Hepatic stellate cell (primary cell): ENCODE measurements at places on chromosomes 12 and 14.

DNA sequence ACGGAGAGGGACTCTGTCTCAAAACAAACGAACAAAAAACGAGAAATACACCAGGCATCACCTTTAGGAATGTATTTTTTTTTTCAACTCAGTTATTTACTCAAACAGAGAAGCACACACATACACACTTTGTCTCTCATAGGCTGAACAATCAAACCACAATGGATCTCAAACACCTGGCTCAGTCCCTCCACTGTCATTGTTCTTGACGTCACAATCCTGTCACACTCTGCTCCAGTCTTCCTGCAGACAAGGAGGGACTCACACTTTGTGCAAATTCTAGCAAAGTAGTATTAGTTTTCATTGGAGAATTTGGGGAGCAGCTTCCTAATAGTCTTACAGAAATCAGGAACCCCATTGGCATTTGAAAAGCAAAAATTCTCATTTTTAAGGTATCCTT is 727.8 kb downstream of the BCL11B start:
- DNase-seq, result no peak

- no peak for DNase-seq
Measured at GRCh38 chr14:33934043-33934750, 16.7 kb downstream of the EGLN3 start.

- DNase-seq, result no peak
Measured at GRCh38 chr12:88251798-88252197, 109.7 kb downstream of the TMTC3 start.

DNA sequence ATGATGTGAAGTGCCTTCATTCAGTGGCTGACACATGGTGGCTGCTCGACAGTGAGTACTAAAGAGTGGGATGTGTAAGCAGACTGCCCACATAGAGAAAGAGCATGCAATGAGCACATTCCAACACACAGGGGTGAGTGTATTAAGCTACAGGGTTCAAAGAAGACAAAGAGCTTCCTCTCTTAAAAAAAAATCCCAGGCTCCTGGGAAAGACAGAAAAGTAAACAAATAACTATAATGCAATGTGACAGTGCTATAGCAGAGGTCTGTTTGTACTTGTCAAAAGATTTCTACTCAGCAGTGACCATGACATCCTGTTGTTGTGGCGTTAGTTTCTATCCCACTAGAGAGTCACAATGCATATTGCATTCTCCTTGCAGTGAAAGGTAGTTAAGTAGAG is 12.4 kb upstream of the PCNX1 start:
- DNase-seq, result no peak

DNA sequence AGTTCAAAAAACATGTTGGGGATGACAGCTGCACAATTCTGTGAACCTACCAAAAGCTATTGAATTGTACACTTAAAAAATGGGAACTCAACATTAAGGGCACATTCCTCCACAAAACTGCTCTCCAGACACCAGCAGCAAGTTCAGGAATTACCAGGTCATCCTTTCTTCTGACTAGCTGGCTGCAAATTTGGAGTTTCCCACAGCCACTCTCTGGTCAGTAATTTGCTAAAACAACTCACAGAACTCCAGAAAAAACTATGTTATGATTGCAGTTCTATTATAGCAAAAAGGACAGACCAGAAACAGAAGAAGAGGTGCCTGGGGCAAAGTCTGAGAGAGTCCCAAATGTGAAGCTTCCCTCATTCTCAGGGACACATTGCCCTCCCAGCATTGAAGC is 20.1 kb upstream of the PLEKHD1 start:
- peak; percentile 40 for DNase-seq

GRCh38 chr14:101719708-101720107 is 41.8 kb upstream of the PPP2R5C start:
- no peak for DNase-seq

GRCh38 chr14:95442633-95443021 is 73.8 kb downstream of the SYNE3 start:
- peak; percentile 94 for DNase-seq

DNA sequence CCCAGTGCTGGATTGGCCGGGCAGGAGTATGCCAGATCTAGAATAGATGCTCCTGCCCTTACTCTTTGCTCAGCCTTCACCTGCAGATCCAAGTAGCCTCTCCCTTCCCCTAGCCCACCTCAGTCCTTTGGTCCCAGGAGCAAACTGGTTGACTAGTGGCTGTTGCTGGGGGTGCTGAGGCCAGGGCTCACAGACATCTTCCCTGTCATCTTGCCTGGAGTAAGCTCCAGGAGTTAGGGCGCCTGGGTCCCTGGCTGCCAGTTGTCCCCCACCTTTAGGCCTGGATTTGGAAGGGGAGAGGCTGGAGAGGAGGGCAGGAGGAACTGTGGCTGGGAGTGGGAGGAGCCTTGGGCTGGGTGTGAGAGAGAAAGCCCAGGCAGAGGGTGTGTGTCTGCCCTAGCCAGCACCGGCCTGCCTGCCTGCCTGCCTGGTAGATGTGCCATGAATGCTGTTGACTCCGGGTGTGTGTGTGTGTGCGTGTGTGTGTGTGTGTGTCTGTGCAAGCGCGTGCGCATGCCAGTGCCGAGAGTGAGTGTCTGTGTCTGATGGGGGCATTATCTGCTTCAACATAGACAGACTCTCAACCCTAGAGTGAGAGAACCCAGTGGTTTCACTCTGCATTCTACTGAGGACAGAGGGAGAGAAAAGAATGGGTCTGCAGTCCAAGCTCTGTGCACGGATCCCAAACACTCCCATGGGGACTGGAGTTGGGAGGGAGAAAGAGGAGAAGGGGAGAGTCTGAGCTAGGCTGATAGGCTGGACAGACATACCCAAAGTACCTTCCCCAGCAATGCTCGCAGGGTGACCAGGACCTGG is 845 bp upstream of the RARG start:
- DNase-seq, result peak; percentile 79

DNA sequence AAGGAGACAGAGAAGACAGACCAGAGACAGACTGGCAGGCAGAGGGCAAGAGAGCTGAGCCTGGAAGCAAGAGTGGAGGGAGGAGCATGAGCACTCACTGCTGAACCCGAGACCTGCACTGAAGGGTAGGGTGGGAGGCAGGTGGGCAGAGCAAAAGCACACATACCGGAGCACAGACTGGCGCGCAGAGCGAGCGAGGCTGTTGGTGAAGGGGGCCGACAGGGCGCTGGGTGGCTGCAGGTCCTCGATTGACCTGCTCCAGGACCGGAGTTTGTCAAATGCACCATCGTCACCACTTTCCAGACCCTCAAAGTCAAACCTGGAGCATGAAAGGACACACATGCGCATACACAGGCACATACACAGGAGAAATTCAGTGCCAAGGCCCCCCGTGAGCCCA is 34.9 kb downstream of the PRPF40B start:
- DNase-seq, result no peak

DNA sequence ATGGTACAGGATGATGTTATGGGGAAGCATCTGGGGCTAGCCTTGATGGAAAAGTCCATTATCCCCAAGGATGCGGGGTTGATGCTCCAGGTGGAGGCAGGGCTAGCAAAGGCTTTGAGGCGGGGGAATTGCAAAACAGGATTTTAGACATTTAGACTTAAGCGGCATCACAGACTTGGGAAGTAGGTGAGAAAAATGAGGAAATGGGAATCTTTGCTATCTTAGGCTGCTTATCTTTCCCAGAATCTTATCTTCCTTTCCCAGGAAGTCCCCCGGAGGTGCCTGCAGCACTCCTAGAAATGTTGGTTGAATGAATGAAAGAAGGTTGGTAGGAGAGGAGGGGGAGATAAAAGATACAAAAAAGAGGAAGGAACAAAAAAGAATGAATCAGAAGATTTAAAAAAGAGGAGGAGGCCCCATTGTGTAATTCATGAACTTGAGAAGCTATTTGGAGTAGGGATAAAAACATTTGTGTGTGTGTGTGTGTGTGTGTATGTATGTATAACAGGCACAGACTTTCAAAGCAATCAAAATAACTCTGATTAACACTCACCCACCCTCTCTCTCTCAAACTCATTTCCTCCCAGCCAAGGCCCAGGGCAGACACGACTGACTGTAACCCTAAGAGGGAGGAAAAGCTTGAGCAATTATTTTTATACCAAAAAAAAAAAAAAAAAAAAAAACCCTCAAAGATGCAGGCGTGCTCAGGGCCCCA is 62.5 kb upstream of the TBX3 start:
- no peak for DNase-seq

GRCh38 chr12:89161557-89161956 is 190.7 kb downstream of the DUSP6 start:
- no peak for DNase-seq

- DNase-seq, result no peak
Measured at GRCh38 chr12:52335598-52336262, 14.5 kb upstream of the KRT83 start.

- DNase-seq, result peak; percentile 36
Measured at GRCh38 chr12:55931317-55931779, 386 bp downstream of the DGKA start.

- no peak for DNase-seq
Measured at GRCh38 chr14:91415794-91416743, 1.6 kb downstream of the CCDC88C start.

DNA sequence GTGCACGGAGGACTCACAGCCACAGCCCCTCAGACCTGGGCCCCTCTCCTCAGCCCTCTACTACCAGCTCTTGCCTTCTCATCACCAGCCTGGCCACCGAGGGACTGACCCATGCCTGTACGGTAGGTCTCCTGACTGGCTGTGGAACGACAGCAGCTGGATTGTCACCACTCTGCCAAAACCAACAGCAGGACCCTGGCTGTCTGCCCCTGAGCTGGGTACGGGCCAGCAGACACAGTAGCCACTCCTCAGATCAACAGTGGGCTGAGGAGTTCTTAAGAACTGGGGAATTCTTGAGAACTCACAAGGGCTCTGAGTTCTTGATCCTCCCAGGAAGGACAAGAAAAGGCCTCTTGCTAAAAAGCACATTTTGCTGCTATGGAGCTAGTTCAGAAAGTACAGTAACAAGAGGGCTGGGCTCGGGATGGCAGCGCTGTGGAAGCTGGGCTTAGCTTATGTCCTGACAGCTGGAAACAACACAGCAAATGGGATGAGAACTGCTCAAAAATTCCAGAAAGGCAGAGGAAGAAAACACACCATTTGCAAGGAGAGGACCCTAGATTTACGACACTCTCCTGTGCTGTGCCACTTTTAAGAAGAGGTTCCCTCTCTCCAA is 176.4 kb downstream of the ANO2 start:
- no peak for DNase-seq

GRCh38 chr14:24098229-24098926 is 4.3 kb downstream of the PCK2 start:
- DNase-seq, result no peak

- no peak for DNase-seq
Measured at GRCh38 chr14:33510991-33511390, 439.9 kb downstream of the EGLN3 start.

DNA sequence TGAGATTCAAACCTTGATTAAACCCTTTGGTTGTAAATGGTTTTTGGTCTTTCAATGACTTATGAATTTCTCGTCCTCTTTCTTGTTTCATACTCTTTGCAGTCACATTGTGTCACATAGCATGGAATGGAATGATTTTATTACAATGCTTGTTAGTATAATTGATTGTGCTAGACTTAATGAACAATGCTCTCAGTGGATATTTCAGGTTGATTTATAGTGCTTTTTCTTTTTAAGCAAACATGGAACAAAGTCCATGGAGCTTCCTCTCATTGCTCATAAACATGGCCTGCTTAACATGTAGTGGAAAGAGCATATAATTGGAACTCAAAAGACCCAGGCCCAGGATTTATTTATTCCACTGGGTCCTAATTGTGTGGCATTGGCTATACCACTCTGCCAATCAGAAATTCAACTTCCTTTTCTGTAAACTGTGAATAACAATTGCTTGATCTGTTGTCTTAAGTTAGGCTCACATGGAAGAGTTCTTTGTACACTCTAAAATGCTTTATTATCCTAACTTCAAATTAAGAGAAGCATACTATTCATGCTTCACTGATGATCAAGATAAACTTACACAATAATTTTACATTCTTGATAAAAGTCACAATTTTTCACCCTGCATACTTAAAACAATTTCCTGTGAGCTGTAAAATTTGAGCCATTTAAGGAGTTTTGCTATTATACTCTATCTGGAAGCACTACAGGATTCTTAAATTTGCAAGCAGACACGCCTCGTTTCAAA is 370.5 kb upstream of the PDE3A start:
- no peak for DNase-seq
